ENCODE measurements at places on chromosomes 2 and 18.

GRCh38 chr2:10774394-10774793, 38.2 kb downstream of the PDIA6 start:
- DNase-seq = no peak

DNA sequence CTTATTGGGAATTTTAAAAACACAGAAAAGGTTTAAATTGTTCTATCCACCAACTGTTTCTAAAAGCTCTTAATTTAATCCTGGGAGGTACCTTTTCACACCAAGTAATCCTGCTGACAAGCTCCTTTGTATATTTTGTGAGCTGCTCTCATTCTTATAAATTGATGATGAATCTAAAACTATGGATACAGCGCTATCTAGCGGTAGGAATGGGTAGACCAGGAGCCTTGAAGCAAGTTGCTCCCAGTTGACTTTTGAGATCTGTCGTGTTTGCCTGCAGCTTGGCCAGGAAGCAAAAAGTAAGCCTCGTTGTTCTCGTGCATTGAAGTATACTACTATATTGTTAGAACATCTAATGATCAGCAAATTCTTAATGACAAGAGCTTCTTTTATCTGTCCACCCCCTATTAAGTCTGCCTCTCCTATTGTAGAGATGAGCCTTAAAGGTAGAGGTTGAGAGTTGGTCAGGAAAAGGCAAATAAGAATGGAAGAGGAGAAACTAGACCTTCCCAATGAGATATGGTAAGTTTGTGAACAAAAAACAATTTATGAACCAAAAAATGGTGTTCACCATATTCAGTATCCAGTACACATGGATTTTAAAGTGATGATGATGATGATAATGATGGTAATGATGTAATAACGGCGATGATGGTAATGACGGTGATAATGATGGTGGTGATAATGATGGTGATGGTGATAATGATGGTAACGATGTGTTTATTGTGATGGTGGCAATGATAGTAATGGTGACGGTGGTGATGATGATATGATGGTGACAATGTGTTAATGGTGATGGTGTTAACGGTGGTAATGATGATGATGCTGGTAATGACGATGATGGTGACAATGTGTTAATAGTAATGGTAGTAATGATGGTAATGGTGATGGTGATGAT, 212.1 kb upstream of the NCKAP5 start:
- peak; percentile 71 for DNase-seq

- DNase-seq = no peak
These were observed 133.9 kb downstream of the ZNF532 start for GRCh38 chr18:58998401-58999203.

DNA sequence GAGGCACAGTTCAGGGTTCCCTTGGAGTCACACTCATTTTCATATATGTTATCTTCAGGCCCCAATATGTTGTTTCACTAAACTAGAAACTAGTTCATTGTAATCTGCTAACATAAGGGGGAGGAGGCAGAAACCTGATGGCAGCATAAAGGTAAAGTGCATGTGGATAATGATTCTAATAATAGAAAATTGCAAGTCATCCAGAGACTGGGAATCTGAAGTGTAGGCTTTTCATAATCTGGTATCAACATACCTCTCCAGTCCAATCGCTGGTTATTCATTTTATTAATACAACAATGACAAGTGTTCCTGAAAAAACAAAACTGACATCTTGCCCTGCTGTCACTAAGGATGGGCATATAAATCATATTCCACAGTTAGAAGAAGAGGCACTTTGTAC, 326.3 kb upstream of the ZNF804A start:
- DNase-seq = no peak

GRCh38 chr2:1407950-1408675, 5.2 kb upstream of the TPO start:
- DNase-seq = no peak

DNA sequence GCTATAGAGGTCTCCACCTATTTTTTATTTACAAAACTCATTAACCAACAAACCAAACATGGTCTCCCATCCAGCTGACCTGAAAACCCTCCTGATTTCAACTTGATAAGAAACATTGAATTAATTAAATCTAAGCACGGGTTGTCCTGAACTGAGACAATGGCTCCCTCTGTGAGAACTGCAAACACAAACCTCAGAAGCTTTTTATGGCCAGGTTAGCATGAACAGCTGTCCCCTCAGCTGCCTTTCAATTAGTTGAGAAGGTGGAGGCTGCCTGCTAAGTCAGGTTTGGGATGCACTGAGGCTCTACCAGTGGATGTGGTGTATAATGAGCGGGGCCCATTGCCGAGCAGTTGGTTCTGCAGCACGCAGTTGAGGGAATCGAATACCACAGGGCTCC, 258.5 kb upstream of the DDX18 start:
- DNase-seq = peak; percentile 15

DNA sequence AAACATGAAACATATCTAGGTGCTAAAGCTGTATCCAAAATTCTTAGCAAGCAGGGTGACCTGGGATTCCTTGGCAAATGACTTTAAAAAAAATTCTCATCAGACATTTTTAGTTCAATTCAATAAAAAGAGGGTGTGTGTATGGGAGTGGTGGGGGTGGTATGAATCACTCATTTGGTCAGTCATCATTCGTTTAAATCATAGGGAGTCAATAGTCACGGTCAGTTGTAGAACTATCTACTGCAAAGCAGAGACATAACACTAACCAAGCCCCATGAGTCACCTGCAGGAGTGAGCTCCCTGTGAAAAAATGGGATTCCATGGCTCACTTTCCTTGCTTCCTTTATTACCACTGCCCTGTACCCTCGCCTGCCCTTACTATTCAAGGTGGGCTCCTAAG, 380.6 kb upstream of the TCF4 start:
- DNase-seq = no peak

DNA sequence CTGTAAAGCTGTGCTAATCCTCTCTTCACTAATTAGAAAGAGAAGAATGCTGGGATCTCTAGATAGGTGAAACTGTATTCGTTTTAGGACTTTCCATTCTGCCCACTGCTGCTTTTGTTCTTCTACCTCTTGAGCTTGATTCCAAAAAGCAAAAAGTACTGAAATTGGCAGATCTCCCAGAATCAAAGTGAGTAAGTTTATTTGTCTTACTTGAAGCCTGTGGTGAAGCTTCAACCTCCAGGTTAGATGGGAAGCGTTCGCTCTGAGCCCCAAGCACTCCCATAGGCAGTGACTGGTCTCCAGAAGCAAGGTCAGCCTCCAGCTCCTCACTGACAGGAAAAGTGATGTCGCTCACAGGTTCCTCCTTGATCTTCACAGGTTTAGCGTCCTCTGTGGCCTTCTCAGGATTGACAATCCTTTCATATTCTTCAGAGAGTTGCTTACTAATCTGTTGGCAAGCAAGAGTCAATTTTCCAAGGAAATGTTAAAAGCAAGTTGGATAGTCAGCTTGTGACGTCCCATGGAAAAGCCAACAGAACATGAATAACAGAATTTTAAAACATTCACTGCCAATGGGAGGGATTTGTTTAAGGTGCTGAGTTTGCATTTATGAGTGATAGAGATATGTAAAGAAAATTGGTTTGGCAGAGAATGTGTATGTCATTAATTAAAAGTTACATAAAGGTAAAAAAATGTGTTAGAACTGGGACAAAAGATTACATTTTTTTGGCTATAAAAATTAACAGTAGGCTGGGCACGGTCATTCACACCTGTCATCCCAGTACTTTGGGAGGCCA, 8.1 kb downstream of the SUPT7L start:
- DNase-seq = no peak

- no peak for DNase-seq
These were observed 16.2 kb downstream of the ATG16L1 start for GRCh38 chr2:233267516-233268245.

- DNase-seq = no peak
These were observed 38.4 kb downstream of the LYPD6B start for GRCh38 chr2:149076863-149077412.

GRCh38 chr2:229454934-229455631, 184.0 kb upstream of the PID1 start:
- DNase-seq = peak; percentile 2

GRCh38 chr2:108855194-108855593, 68.6 kb downstream of the CCDC138 start:
- peak; percentile 77 for DNase-seq

DNA sequence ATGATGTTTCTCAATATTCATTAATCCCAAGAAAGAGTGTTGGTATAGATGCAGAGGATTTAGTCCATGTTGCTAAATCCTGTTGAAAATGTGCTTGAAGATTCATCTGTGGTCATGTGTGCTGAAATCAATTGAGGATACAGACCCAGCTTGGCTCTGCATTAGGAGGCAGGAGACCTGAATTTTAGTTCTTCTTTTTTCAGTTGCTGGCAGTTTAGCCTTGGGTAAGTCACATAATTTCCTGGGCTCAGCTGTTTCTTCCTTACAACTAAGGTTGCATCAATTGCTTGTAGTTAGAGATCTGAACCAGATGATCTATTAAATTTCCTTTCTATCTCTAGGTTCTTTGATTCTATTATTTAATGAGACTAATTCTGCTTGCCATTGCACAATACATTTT, 54.4 kb downstream of the SETBP1 start:
- DNase-seq = no peak

- no peak for DNase-seq
These were observed 71.3 kb downstream of the UGGT1 start for GRCh38 chr2:128162266-128162665.

GRCh38 chr2:219287580-219288265, 8.6 kb downstream of the DNAJB2 start:
- DNase-seq = no peak

DNA sequence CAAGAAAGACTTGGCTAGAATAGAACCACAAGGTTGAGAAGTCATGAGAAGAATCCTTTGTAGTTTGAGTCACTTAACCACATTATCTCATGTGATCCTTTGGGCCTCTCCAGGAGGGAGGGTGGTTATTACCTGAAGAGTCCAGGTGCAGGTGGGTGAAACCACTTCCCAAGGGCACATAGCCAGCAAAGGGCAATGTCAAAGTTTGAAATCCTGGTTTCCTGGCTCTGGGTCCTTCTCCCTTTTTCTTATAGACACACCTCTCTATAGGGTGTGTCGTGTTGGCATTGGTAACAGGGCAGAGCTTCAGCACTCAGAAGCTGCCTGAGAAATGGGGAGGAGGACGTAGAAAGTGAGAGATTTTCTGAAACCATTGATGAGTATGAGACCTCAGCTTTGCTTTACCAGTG, 137.9 kb downstream of the MGAT5 start:
- DNase-seq = peak; percentile 97

DNA sequence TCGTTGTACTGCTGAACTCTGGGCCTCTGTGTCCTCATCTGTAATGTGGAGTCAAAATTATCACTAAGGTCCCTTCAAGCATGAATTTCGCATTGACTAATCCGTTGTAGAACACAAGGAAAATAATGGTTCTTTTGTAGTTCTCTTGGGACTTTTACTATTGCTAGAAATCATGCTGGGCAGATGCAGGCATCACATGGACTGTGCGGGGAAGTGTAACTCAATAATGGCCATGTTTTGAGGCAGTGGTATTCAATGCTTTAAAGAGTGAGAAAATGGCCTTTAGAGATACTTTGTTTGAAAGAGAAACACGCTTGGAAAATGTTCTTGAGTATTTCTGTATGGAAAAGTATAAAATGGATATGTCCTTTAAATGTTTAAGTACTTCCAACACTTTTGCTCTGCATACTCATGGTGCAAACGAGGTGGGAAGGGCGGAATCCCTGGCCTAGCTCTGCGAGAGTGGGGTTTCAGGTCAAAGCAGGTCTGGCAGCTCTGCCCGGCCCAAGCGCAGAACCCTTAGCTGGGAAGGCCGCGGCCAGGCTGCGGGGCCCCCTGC, 117.3 kb upstream of the MSTN start:
- no peak for DNase-seq

DNA sequence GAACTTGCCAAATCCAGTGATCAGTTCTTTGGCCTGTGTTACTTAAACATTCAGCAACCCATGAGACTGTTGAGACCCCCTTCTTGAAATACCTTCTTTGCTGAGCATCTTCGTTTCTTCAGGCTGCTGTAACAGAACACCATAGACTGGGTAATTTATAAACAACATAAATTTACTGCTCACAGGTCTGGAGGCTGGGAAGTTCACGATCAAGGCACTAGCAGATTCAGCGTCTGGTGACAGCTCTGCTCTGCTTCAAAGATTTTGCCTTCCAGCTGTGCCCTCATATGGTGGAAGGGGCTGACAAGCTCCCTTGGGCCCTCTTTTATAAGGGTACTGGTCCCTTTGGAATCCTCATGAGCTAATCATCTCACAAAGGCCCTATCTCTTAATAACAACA, 28.8 kb upstream of the TSPYL6 start:
- DNase-seq = no peak

DNA sequence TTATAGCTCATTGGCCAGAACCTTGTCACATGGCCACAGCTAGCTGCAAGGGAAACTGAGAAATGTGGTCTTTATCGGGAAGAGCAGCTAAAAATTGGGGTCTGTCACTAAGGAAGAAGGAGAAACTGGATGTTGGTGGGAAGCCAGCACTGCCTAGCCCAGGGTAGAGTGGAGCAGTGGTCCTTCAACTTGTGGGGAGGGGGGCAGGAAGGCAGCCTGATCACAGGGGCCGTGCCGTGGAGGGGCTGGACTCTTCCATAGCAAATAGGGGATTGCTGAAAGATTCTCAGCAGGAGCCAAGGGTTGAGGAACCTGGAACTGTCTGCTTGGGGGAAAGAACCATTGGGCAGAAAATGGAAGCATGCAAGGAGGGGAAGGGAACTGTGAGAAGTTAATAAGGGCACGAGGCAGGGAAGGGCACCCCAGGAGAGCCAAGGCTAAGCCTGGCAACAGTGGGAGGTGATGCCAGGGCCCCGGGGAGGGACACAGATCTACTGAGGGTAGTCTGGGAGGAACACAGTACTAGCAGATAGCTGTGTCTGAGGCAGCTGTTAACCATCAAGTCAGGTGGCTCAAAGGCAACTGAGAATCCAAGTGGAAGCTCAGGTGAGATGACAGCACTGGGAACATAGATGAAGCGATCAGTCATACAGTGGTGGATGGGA, 5.9 kb upstream of the NEURL3 start:
- no peak for DNase-seq

GRCh38 chr2:121505005-121505404, 25.7 kb upstream of the RNU4ATAC start:
- no peak for DNase-seq
